NCI-H1930 (cell line): ENCODE measurements at places on chromosomes 4 and X.

GRCh38 chrX:108473979-108474378 is 34.3 kb downstream of the COL4A5 start:
- no peak for DNase-seq

DNA sequence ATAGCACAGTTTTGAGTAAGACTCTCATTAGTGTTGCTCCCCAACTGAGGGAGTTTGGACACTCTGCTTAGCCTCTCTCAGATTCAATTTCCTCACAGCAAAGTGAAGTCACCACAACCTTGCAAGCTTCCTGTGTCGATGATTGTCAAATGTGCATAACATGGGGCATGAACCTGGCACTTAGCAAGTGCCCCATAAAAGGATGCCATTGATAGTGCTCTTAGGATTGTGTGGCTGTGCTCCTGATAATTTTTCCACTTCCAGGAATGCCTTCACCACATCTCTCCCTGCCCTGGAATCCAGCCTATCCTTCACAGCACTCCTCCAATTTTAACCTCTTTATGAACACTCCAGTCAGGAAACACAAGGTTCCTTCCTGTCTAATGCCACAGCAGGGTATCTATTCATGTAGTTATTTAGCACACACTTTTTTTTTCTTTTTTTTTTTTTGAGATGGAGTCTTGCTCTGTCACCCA is 309.4 kb downstream of the PPP3CA start:
- no peak for DNase-seq

- DNase-seq = no peak
Measured at GRCh38 chrX:119757979-119758730, at the start of gene SOWAHD. TSS of gene SOWAHD (plus strand) at chrX:119758588. CDS start at chrX:119758668, 80 bp downstream.

- no peak for DNase-seq
Measured at GRCh38 chr4:96136056-96136455, 296.2 kb downstream of the PDHA2 start.
